ENCODE measurements at places on chromosomes 5 and 9.

DNA sequence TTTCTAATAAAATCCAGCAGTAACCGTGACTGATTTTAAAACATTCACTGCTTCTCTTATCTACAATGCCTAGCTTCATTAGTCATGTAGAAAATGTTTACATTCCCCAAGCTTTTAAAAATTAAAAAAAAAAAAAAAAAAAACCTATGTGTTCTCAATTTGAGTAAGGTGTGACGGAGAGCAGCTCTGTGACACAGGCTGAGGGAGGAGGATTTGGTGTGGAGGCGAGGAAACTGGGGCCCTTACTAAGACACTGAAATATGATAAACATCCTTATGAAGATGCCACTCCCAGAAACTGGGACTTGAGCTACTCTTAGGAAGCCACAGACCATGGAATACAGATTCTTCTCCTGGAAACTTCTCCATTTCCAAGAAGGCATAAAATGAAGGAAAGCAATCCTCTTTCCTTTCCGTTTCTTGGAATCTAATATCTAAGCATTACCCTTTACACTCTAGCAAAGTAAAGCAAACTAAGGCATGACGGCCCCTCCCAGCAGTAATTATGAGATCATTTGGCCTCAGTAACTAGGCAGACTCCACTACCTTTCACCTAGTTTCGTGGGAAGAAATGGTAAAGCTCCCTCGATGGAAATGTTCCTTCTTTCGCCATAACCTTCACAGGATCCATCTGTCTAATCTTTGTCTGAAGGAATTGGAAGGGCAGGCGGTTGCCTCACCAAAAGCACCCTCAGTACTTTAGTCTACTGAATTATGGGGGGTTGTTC is 23.5 kb downstream of the GRAMD2B start:
- DNase-seq: no peak

DNA sequence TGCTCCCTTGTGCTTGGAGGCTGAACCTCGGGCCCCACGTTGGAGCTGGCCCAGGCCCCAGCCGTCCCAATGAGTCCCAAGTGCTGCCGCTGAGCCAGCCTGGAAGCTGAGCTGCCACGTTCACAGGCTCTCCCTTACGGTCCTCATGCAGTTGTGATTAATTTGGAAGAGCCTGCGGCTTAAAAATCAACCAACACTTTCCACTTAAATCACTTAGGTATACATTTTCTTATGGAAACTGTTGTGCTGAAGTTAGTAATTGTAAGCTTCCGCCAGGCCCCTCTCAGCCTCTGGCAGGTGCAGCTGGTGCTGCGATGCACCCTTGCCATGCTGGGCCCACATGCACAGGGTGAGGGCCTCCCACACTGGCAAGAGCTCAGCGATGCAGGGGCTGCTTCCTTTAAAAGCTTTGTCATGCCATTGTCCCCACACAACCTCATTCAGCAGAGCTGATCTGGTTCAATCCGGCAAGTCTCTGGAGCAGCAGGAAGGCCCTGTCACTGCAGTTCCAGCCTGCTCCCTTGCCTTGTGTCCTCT is 61.0 kb downstream of the IPPK start:
- DNase-seq: no peak

- DNase-seq: no peak
These were observed 550.3 kb upstream of the DMAC1 start for GRCh38 chr9:8349901-8350300.

GRCh38 chr5:63687854-63688516 is 274.3 kb downstream of the HTR1A start:
- DNase-seq: no peak

GRCh38 chr5:52668139-52668538 is 119.6 kb upstream of the ITGA1 start:
- no peak for DNase-seq

GRCh38 chr9:109416135-109416706 is 81.9 kb downstream of the PTPN3 start:
- no peak for DNase-seq

DNA sequence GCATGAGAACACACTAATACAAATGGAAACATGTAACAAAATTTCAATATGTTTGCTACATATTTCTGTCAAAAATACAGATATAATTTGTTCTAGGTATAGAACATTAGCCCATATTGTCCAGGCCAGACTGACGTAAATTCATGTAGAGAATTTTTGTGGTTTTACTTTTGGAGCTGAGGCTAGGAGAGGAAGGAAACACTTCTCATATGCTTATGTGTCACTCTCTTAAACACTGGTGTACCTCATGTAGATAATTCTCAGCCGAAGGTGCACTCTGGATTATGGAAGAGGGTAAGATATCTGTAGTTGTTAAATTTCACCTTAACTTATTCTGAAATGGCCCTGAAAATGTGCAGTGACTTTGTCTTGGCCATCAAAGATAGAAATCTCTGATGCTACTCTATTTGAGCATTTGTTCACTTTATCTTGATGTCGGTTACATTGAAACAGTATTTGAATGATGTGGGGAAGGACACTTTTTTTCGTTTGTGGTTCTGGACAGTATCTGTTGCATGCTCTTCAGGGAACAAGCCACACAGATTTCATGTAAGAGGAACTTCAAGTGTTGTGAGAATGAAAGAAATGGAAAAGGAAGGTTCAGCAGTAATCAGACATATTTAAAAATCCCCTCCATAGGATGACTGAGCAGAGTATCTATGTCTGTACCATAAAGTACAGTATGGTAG is 202.7 kb downstream of the SPATA31D1 start:
- no peak for DNase-seq

- no peak for DNase-seq
These were observed 83.4 kb downstream of the CPLANE1 start for GRCh38 chr5:37165761-37166160.

DNA sequence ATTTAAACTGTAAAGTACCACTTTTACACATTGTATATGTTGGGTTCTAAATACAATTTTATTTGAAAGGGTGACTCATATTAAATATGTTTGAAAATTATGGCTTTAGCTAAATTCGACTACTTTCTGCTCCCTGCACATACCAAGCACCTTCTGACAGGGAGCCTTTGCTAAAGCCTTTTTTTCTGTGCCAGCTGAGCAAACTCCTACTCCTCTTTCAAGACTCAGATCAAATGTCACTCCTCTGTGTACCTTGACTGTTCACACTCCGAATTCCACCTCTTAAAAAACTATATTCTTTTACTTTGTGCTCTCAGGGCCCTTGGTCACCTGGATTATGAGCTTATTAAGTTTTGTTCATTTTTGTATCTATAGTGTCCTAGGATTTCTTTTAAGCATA is 6.5 kb upstream of the OXCT1 start:
- DNase-seq: no peak

DNA sequence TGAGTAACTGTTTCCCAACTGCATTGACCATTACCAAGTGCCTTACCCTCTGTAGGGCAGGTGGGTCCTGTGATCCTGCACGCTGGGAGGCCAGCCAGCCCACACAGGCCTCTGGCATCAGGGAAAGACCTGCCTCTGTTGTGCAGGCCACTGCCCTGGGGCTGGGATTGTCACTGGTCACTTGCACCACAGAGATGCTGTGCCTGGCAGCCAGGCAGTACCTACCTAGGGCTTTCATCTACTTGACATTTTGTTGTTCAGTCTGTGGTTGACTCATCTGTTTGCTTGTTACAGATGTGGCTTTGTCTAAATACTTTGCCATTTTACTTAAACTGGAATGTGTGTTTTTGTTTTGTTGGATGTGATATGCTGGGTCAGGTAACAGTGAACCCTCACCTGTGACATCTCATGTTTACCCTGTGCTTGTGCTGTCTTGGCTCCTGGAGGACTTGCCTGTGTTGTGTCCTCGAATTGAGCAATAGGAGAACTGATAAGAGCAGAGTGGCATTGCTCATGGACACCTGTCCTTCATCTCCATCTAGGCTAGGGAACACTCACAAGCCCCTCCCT is 32.8 kb downstream of the SECISBP2 start:
- DNase-seq: no peak

- DNase-seq: no peak
These were observed 63.9 kb upstream of the TGFBR1 start for GRCh38 chr9:99040911-99041582.

DNA sequence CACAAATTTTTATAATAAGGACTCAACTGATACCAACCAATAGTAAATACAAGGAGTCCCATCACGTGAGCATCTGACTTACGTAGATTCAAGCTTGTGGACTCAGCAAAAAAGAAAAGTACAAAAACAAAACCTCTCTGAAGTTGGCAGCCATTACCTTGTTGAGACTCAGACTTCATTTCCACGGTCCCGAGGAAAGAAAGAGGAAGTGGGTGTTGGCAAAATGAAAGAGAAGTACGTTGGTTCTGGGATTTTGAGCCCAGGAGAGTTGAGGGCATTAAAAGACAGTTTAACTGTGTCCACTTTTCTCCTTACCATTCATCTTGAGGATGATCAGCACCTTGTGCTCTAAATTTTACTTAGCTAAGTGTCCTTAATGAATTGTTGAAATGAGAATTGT is 26.7 kb downstream of the NCBP1 start:
- no peak for DNase-seq

GRCh38 chr5:41773799-41774198 is 96.4 kb downstream of the OXCT1 start:
- no peak for DNase-seq

DNA sequence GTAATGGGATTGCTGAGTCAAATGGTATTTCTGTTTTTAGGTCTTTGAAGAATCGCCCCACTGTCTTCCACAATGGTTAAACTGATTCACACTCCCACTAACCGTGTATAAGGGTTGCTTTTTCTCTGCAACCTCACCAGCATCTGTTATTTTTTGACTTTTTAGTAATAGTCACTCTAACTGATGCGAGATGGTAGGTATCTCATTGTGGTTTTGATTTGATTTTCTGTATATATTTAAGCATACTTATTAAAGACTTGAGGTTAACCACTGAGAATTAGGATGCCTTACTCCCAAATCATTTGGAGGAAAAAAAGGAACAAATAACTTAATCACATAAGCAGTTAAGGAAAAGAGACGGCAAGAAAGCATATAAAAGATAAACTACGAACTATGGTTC is 181.6 kb upstream of the FST start:
- no peak for DNase-seq

GRCh38 chr5:10671041-10672008 is 89.7 kb downstream of the DAP start:
- DNase-seq: no peak

- DNase-seq: no peak
These were observed 66.3 kb downstream of the FEM1C start for GRCh38 chr5:115478281-115478680.

DNA sequence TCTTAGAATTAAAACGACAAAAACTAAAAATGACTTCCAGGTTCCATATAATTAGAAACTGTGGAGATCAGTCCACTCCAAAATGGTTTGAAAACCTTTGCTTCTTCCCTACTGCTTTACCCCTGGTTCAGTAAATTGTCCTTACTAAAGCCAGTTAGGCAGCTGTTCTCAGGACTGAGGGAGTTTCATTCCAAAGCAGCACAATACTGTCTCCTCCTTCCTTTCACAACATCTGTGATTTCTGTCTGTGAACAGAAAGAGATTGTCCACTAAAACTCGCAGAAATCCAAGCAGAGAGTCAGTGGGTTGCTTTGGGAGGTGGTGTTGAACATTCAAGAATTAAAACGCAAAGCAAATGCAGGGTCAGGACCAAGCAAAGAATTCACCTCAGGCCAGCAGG is 740.8 kb upstream of the ZNF608 start:
- DNase-seq: no peak

DNA sequence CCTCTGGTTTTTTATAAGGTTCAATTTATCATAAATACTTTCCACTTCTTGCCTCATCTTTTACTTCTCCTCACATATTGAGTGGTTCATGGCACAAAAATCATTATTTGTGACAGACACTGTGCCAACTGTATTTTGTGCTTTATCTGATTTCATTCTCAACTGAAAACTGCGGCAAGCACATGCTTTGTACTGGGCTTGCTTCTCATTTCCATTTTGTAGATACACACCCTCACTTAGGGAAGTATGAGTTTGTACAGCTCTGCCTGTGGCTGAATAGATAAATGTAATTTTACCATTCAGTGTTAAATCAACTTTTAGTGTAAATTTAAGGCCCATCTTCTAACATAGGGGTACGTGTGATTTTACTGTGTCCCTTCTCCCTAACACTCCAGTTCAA is 83.6 kb downstream of the ANXA2R start:
- DNase-seq: no peak

GRCh38 chr9:5843794-5844471 is 11.0 kb upstream of the ERMP1 start:
- no peak for DNase-seq

DNA sequence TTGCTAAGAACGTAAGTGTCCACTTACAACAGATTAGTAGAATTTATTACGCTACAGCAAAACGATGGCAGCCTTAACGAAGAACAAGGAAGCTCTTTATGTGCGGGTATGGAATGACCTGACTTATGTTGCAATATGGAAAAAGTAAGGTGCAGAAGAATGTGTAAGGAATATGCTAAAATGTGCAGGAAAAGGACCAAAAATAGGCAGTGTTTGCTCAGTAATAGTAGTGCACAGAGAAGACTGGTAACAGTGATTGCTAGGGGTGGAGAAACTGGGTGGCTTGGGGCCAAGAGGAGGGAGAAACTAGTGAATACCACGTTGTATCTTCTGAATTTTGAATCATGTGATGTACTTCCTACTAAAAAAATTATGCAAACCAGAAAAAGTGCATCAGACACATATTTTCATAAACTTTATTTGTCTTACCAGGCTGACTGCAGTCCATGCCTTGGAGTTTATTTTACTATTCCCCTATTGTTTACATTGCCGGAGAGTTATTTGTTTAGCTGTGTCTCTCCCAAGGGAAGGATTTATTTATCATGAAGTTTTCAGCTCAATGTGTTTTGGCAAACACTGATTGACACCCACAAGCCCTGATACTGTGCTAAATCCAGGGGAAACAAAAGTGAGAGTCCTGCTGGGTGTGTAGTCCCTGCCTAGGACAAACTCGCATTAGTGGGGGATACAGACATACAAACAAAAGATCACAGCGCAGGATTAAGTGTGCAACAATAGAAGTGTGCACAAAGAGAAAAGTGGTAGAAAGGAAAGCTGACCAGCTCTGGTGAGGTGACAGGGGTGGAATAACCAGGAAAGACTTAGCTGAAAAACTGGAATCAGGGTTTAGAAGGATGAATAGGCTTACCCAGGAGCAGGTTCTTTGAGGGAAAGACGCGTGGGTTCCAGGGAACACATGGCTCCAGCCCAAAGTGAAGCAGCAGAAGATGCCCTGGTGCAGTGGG is 34.0 kb upstream of the ZNF484 start:
- no peak for DNase-seq

DNA sequence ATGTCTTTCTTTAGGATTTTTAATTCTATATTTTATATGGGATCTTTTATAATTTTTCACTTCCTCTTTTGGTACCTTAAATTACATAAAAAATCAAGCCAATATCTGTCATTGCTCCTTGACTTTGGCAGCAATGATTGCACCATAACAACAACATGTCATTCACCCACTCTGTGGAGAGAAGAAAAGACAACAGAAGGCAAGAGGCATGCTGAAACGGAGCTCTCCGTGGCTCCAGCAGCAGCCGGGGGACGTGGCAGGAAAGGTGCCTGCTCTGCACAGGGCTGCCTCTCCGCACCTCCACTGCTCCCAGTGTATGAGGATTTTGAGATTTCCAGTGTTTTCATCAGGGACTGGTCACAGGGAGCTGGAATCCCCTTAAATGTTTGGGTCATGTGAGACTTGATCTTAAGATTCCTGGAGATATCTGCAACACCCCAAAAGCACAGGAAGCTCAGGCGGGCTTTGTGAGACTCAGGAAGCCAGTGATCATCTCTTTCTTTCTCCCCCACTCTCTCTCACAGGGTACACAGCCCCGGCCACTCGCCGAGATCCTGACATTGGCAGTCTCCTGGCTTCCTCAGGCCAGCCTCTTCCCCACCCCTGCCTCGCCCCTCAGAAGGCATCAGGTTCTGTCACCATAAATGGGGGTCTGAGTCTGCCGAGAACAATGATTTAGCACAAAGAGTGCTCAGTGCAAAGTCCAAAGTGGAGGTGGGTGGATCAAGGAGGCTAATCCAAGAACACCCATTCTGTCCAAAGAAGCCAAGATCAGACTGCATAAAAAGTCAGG is 74.6 kb downstream of the ACTL7B start:
- DNase-seq: no peak
